ENCODE measurements at places on chromosomes 2 and 18.

DNA sequence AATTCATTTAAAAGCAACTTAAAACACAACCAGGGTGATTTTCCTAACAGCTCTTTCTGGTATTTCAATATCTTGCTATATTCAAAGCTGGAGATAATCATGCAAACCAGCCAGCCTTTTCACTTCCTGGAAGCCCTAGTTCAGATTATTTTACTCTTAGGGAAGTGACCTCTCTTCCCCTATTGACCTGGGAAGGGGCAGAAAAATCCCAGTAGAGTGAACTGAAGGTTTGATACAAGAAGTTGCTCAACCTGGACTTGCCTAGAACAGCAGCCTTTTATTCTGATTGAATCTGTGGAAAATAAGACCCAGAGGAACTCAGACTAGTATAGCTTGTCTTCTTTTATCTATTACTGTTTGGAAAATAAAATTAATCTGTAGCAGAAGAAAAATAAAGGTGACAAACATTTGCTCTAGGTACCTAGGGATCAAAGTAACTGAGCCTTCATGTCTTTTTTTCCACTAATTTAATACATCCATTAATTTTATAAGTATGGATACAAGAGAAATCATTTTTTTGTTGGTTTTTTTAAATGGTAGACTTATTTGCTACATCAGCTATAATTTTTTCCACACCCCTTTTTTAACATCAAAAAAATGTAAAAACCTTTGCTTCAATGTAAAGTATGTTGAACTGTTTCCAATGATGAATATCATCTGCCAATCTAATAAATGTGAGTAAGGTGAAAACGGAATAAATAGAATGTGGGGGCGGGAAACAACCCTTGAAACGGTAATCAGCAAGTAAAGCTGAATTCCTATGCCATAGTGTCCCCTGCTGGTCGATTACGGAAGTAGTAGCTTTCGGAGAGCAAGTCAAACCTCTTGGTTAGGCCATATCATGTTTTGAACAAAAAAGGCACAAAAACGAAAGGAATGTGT lies 629.9 kb downstream of the NRXN1 start:
- H3K27ac ChIP-seq, result no peak overlapping the region
- H3K4me1 ChIP-seq, result no peaks in the 10 kb centered on the region
- H3K36me3 ChIP-seq, result no peaks in the 10 kb centered on the region
- DNase-seq, result no peak
- no peaks in the 10 kb centered on the region for H3K27me3 ChIP-seq
- no peak overlapping the region for H3K4me3 ChIP-seq

GRCh38 chr2:177584030-177584692 lies 191.6 kb downstream of the AGPS start:
- H3K4me3 ChIP-seq, result no peak overlapping the region
- no peak overlapping the region for H3K27ac ChIP-seq
- no peaks in the 10 kb centered on the region for H3K27me3 ChIP-seq

DNA sequence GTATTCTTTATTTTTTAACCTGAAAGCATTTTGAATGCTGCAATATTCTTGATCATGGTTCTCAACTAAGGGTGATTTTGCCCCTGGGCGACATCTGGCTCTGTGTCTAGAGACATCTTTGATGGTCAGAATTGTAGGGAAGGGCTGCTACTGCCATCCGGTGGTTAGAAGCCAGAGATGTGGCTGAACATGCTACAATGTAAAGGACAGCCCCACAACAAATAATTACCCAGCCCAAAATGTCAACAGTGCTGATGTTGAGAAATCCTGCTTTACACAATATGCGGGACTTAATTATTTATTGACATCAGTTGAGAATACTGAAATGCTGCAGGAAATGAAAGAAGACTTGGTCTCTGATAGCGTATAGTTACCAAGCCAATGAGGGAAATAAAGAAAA lies 37.5 kb upstream of the SERPINB2 start:
- H3K4me3 ChIP-seq, result no peak overlapping the region
- DNase-seq, result no peak
- H3K27me3 ChIP-seq, result no peaks in the 10 kb centered on the region
- H3K4me1 ChIP-seq, result no peaks in the 10 kb centered on the region
- H3K27ac ChIP-seq, result no peak overlapping the region

DNA sequence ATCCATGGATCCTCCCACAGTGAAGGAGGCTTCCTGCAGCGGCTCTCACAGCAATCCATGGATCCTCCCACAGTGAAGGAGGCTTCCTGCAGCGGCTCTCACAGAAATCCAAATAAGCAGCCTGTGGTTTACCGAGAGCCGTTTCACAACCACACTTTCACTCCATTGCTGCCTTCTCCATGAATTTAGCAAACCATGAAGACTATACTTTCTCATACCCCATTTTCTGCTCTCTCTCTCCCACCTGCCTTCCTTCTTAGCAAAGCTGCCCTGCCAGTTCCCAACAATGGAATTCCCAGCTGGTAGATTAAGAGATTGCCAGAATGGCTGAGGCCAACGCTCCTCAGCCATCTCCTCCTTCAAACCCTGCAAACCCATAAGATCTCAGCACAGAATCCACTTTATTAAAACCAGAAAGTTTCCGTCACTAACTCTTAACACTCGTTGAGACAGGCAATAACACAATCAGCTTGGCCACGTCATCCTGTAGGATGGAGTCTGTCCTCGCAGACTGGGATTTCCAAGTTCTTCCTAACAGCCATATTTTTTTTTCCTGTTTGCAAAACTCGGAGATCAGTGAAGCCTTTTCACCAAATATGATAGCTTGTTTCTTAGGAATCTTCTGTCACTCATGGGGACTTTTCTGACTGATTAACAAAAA lies 162.2 kb downstream of the PXDN start:
- H3K4me1 ChIP-seq, result no peaks in the 10 kb centered on the region
- H3K4me3 ChIP-seq, result no peak overlapping the region
- no peaks in the 10 kb centered on the region for H3K36me3 ChIP-seq

DNA sequence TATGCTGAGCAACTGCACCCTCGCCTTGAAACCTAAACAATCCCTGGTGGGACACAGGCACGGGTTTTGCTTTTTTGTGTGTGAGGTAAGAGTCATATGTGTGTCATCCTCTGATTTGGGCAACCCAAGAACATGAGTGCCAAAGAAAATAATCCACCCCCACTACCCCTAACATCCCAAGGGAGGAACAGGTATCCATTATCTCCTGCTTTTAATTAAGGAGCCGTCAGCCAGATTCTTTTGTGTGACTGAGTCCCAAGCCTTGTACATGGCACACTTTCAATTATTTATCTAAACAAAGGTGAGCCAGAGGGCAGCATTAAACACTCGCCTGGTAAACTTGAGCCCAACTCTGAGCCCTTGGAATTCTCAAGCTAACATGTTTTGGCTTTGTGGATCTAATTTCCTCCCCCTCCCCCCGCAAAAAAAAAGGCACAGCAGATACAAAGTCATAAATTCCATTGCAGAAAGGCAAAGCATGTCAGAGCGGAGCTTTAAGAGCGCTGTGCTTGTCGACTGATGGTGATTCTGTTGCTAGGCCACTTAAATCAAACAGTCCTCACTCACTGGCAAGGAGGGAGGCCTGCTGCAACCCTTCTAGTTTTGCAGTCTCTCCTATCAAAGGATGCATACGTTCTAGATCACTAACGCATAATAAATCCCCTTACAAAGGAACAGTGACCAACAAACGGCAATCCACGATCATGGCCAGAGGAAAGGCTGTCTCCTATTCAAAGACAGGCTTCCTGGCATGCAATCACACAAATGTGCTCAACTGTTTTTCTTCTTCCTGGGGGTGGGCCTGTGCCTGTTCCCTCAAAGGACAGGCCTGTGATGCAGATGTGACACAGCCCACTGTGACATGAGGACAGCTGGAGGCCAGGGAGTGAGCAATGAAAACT lies 143.5 kb upstream of the LMAN1 start:
- DNase-seq, result no peak
- H3K36me3 ChIP-seq, result no peaks in the 10 kb centered on the region
- no peaks in the 10 kb centered on the region for H3K4me1 ChIP-seq
- H3K4me3 ChIP-seq, result no peak overlapping the region

DNA sequence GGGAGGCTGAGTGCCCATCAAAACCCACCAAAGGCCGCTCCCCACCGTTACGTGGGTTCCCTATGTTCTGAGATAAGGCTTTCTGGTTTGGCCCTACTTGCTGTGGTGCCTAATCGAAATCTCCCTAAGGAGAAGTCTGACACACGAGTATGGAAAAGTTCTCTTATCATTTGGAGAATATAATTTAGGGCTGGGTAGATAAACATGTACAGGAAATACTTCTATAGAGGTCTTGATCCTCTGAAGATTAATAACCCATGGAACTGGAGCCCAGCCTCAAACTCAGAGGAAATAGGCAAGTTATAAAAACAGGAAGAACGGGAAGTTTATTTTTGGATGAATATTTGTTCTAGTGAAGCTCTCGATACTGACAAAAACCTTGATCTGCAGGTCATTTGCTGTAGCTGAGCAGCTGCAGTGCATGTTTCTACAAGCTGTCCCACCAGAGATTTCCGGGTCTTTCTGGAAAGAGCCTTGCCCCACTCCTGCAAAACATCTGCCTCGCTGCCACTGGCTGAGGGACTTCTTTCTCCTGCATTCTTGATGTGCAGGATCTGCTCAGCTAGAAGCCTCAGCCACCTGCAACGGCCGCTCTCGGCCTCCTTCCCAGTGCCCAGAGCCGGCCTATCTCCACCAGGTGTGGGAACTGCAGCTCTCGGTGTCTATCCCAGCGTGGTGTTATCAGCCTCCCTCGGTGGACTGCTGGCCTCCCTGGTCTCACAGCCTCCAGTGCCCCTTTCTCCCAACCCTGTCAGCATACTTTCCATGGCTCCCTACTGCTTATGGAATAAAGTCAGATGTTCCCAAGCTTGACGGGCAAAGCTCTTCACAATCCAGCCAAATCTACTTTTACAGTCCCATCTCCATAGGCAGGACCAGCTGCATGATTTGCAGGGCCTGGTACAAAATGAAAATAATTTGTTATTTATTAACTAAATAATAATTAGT lies 48.6 kb downstream of the SPRED2 start:
- no peaks in the 10 kb centered on the region for H3K36me3 ChIP-seq
- no peak overlapping the region for H3K4me3 ChIP-seq
- H3K4me1 ChIP-seq, result peaks cover 17% of the 10 kb centered on the region
- H3K27ac ChIP-seq, result no peak overlapping the region
- no peaks in the 10 kb centered on the region for H3K27me3 ChIP-seq

DNA sequence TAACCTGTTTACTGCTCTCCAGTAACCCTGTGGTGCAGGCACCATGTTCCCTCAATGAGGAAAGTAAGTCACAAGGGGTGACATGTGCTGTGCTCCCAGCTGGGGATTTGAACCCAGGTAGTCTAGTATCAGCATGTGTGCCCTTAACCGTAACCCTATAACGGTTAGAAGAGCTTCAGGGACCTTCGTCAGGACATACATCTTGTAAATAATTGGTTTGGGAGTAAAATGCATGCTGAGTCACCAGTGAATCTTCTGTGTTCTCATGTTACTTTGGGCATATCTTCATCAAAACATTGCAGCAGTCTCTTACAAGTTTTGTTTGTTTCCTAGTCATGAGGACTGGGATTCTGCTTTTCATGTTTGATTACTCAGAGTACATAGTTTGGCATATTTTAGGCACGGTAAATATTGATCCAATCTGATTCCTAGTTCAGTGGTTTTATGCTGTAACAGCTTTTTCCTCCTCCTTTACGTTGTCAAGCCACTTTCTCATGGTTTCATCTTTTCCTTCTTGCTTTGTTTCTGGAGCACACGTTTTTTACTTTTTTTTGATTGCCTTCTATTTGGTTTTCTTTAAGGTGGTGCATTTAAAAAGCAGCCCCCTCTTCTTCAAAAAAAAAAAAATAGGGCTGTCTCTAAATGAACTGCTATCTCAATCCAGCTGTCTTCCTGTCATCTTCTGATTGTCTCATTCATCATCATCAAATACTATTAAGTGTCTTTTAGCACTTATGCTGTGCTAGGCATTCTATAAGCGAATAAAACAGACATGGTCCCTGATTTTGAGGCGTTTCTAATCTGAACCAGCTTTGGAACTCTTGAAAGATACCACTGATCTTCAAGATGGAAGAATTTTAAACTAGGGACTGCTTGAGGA lies 50.4 kb downstream of the CLIP4 start:
- DNase-seq, result no peak
- H3K27me3 ChIP-seq, result no peaks in the 10 kb centered on the region
- no peak overlapping the region for H3K27ac ChIP-seq
- H3K36me3 ChIP-seq, result peaks cover 34% of the 10 kb centered on the region
- no peaks in the 10 kb centered on the region for H3K4me1 ChIP-seq

DNA sequence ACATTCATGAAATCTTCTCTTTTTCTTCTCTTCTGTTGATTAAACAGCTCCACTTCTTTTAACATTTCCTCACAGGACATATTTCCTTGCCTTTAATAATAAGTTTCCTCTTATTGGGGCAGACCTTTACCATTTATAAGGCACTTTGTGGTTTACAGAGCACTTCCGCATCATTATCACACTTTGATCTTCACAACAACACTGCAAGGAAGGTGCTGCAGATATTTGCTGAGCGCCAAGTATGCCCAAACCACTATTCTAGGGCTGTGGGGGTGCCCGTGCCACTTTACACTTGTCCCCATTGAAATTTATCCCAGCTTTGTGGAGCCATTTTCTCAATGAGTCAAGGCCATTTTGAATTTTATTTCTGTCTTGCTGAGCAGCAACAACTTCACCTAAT lies 246.6 kb downstream of the SS18 start:
- DNase-seq, result no peak
- H3K27me3 ChIP-seq, result no peaks in the 10 kb centered on the region
- no peaks in the 10 kb centered on the region for H3K36me3 ChIP-seq
- H3K27ac ChIP-seq, result no peak overlapping the region

DNA sequence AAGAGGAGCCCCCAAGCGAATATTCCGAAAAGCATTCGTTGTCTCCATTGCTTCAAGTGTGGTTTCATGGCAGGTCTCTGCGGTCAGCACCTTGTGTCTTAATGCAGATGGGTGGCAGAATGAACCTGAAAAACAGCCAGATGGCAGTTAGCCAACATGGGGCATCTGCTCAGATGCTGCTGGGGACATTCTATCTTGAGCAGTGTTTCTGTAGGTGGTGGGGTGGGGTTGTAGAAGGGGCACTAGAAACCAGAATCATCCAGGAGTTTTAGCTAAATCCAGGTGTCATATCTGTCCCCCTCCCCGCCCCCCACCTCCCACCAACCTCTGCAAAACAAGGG lies 42.1 kb downstream of the ST6GAL2 start:
- DNase-seq, result no peak
- H3K4me1 ChIP-seq, result no peaks in the 10 kb centered on the region
- no peak overlapping the region for H3K4me3 ChIP-seq
- no peaks in the 10 kb centered on the region for H3K36me3 ChIP-seq

DNA sequence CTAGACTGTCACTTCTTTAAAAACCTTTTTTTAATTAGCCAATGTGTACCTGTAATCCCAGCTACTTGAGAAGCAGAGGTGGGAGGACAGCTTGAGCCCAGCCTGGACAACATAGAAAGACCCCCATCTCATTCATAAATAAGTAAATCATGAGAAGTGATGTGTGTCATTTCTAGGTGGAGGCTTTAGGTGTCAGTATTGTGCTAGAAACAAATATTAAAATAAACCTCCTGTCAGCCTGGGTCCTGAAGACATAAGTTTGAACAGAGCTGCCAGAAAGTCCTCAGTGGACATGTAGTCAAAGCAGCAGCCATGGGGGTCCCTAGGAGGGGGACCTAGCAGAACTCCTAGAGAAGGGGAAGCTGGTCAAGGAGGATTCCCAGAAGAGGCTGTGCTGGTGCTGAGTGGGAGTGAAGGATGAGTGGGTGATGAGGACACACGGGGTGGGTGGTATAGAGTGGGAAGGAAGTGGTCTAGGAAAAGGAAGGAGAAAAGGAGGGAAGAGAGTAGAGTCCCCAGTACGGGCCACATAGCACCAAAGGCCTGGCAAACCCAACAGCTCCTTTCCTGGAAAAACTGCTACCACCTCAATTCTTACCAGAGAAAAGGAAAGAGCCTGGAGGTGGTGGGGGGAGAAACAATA lies 316.6 kb upstream of the NCKAP5 start:
- no peaks in the 10 kb centered on the region for H3K4me1 ChIP-seq
- DNase-seq, result no peak
- H3K4me3 ChIP-seq, result no peak overlapping the region
- no peaks in the 10 kb centered on the region for H3K36me3 ChIP-seq
- no peaks in the 10 kb centered on the region for H3K27me3 ChIP-seq

Data from effector memory CD4-positive, alpha-beta T cell (primary cell).